ENCODE measurements at places on chromosomes 2 and 18. TPM values are rescaled to one million over a fixed set of nuclear protein-coding genes. Genes with fewer than 3 reads are reported as not detected.

GRCh38 chr2:55879976-55880375, 43.6 kb downstream of the EFEMP1 start:
- peak overlapping the region; percentile 38 for H3K27ac ChIP-seq
- peak; percentile 83 for DNase-seq
- H3K27me3 ChIP-seq: no peaks in the 10 kb centered on the region
- H3K36me3 ChIP-seq: no peaks in the 10 kb centered on the region
- H3K4me3 ChIP-seq: no peak overlapping the region

DNA sequence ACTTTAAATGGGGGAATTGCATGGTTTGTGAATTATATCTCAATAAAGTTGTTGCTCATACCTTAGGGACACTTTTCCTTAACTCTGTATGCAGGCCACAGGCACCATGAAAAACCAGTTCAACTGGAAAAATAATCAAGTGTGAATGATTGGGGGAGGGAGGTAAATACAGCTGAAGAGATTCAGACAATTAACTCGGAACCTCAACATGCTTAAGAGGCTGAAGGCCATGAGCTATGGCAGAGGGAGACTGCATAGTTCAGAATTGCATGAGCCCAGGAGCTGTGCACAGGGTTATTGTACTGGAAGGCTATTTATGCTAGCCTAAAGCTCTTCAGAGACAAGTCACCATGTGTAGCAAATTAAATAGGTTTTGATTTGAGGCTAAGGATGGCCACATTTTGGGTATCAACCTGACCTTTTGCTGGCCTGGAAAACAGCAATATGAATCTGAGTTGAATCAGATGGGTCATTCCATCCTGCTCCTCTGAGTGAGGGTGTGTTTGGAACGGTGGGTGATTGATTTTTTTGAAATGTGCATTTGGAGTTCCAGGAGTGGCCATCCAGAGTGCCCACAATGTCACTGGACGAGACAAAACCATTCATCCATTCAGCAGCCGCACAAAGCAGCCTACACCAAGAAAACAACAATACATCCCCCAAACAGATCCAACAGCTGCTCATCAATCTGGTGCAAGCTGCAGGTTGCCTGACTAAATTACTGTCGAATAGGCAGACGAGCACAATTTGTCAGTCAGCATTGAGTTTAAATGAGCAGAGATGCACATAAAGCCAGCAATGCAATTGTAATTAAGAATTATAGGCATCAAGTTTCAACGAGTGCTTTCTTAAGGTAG, 42.5 kb downstream of the HRH4 start:
- no peaks in the 10 kb centered on the region for H3K4me1 ChIP-seq
- H3K4me3 ChIP-seq: no peak overlapping the region
- no peaks in the 10 kb centered on the region for H3K36me3 ChIP-seq
- no peak overlapping the region for H3K27ac ChIP-seq

GRCh38 chr2:16006537-16007166, 66.3 kb downstream of the MYCN start:
- H3K4me3 ChIP-seq: no peak overlapping the region
- DNase-seq: no peak
- H3K4me1 ChIP-seq: no peaks in the 10 kb centered on the region
- no peaks in the 10 kb centered on the region for H3K36me3 ChIP-seq
- H3K27me3 ChIP-seq: no peaks in the 10 kb centered on the region

- H3K4me1 ChIP-seq: no peaks in the 10 kb centered on the region
- no peak overlapping the region for H3K4me3 ChIP-seq
- no peak overlapping the region for H3K27ac ChIP-seq
- no peaks in the 10 kb centered on the region for H3K36me3 ChIP-seq
- no peaks in the 10 kb centered on the region for H3K27me3 ChIP-seq
- no peak for DNase-seq
Observed at GRCh38 chr2:76311728-76312127, 601.0 kb upstream of the GCFC2 start.

COLEC11 gene
- 0.30 TPM for polyA plus RNA-seq

All from fibroblast of lung (primary cell).